ENCODE measurements at places on chromosomes 2 and 18.
A peak's percentile ranks its signal among the peaks of the same experiment; 100 is the strongest.

DNA sequence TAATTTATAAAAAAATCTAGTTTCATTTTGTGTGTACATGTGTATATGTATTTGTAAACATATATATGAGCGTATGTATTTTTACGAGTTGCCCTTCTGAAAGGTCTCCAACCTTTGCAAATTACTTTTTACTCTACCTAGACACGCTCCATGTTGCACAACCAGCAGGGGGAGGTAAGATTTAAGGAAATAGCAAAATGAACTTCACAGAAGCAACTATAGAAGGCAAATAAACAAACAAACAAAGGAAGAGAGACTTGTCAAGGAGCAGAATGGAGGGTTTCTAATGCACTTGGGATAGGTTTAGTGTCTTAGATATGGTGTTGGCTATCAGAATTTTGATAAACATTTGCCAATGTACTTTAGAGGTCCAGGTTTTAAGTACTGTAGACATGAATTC is 820.5 kb upstream of the POU3F3 start:
- no peak for DNase-seq

DNA sequence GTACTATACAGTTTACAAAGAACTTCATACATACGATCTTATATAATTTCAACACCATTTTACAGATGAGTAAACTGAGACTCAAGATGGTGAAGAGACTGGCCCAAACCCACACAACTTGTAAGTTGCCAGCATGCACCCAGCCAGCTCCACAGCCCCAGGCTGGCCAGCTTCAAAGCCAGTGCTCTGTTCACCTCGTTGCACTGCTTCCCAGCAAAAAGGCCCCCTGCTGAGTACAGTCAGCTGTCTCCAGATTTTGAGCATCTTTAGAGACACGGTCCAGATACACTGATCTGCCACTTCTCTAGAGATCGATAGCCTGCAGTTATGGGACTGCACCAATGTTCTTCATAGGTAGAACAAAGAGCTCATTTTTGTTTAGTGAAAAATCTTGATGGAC is 257.2 kb upstream of the CHAC2 start:
- no peak for DNase-seq

- no peak for DNase-seq
These were observed 103.0 kb upstream of the STK39 start for GRCh38 chr2:168350380-168350779.

- no peak for DNase-seq
These were observed 40.0 kb upstream of the NFATC1 start for GRCh38 chr18:79355433-79356335.

DNA sequence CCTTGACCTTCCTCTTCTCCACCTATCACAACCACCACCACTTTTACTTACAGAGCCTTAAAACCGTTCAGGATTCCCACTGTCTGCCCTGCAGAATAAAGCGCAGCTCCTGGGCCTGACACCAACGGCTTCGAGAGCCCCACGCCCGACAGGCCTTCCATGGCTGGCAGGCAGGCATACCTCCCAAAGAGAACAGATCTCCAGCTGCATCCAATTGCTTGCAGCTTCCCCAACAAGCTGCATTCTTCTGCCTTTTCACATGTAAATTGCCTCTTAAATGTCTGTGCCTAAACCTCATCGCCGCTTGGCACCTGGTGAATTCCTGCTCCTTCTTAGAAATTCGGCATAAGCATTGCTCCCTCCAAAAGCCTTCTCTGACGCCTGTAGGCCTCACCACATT is 31.5 kb upstream of the FAM124B start:
- DNase-seq: no peak

DNA sequence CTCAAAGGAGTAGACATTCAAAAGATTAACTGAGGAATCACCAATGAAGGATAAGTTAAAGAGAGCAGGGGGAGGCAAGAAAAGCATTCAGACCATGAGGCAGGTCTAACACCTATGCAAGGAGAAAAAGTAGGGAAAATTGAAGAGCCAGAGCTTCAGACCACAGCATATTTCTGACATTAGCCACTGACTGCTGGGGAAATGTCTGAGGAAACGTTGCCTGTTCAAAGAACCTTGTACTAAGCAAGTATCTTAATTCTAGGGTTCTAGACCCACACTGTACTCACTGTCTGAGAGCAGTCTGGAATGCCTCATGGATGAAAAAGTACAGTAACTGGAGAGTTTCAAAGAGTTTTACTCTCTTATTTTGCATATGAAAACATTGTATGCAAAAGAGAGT is 39.5 kb upstream of the TFPI start:
- no peak for DNase-seq

DNA sequence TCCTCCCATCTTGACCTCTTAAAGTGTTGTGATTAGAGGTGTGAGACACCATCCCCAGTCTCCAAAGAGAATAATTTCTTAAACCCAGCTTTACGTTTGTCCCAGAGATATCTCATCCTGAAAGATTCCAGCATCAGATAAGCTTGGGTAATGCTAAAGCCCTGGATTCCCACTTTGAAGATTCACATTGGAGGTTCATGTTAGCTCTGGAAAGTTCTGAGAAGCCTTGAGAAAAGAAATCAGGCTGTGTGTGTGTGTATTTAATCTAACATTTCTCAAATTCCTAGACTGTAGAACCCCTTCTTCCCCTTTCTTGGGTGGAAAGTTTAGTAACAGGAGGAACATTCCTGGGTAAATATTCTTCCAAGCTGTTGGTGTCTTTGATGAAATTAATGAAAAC is 18.0 kb downstream of the ZNF532 start:
- no peak for DNase-seq

- DNase-seq: no peak
These were observed 19.5 kb upstream of the ERCC3 start for GRCh38 chr2:127313406-127313805.

DNA sequence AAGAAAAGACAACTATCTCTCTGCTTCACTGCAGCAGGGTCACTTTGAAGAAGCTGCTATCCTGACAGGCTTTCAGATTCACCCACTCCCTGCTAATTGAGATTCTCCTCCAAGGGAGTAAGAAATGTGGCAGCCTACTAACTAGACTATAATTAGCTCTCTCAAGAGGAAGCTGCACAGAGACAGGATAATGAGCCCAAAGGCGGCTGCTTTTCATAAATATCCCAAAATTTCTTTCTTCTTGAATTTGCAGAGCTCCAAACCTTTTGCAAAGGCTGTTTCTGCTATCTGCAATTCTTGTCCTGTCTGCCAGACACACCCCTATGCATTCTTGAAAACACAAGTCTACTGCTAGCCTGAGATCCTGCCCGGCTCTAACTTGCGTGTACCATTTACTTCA is 54.0 kb upstream of the RNU4ATAC start:
- DNase-seq: no peak

GRCh38 chr18:28766027-28766426 is 589.1 kb upstream of the CDH2 start:
- no peak for DNase-seq

GRCh38 chr2:160940699-160941098 is 219.5 kb upstream of the TANK start:
- DNase-seq: no peak

DNA sequence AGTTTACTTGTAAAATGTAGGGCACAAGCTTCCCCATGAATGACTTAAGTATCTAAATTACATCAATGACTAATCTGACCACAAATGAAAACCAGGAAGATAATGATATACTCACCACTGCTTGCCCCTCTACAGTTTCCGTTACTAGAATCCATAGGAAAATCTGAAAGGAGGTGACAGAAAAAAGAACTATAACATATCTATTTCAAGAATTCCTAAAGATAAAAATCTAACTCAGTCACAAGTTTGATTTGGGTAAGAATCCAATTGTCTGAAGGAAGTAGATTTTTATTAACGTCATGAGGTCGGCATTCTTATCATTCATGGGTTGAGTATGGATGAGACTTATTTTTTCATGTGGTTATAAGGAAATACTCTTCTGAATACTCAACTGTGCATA is 7.8 kb downstream of the FRZB start:
- no peak for DNase-seq

GRCh38 chr2:34810456-34810855 is 1211.4 kb upstream of the FAM98A start:
- DNase-seq: no peak

GRCh38 chr2:932320-933115 is 18.1 kb upstream of the SNTG2 start:
- DNase-seq: no peak

GRCh38 chr2:230924470-230925341 is at the start of gene GPR55:
TSS of gene GPR55 (minus strand) at chr2:230925242. CDS start at chr2:230910962, 14,280 bp downstream.
- DNase-seq: peak; percentile 69

DNA sequence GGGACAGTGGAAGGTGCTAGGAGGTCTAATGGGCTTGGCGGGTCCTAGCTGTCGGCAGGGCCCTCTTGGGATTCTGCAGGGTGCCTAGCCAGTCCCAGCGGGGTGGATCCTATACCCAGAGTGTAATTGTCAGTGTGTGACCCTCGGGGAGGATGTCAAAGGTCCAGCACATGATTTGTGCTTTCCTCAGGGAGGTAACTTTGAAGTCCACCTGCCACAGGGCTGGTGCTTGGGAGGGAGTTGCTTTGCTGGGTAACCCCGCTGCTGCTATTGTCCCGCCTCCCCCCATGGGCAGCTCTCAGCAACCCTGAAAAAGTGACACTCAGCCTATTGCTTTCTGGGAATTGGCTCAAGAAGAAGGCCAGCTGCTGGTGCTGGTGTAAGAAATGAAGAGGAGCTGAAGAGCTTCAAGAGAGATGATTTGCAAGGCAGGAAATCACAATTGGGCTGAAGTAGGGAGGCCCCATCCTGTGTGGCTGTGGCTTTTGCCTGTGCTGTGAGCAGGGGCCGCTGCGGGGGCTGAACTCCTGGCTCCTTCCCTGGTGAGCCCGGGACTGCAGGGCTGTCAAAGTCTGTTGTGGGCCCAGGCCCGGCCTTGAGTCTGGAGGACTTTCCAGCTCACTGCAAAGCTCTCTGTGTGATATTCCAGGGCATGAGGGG is 36.4 kb downstream of the EMILIN2 start:
- DNase-seq: no peak

- no peak for DNase-seq
These were observed 14.6 kb upstream of the NFATC1 start for GRCh38 chr18:79380816-79381806.

- DNase-seq: no peak
These were observed 244.8 kb downstream of the PRKCE start for GRCh38 chr2:45896311-45896710.

DNA sequence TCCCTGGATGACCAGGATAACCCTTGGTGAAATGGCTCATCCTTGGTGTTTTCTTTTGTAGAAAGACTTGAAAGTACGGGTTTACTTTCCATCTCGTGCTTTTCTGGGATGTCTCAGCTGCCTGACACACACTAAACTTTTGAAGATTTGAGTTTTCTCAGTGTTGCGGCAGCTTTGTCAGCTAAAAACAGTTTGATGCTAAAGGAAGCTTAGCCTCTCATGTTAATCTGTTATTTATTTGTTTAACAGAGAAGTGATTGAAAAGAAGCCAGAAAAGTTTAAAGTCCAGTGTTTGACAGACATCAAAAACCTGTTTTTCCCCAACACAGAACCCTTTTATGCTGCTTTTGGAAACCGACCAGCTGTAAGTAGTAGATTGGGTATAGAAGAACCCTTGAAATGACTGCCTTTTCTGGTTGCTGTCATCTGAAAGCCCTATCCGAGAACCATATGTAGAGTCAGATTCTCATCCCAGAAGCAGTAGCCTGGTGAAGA is 72.8 kb downstream of the LPIN1 start:
- DNase-seq: no peak

GRCh38 chr2:58109481-58109880 is 62.9 kb downstream of the VRK2 start:
- DNase-seq: no peak

DNA sequence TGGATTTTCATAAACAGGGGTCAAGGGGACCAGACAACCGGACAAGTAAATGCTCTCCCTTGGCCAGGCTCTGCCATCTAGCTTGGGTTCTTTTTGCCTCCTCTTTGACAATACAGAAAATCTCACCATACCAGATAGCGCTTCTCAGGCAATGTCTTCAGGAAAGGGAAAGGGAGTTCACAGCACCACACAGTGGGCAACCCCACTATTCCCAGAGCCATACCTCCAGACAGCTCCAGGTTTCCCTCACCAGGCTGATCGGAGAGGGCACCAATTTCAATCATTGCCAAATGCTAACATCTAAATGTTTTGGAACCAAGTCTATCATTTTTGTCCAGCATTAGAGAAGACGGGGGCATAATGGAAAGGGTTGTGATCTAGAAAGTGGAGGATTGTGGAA is 28.1 kb downstream of the CCDC68 start:
- no peak for DNase-seq

DNA sequence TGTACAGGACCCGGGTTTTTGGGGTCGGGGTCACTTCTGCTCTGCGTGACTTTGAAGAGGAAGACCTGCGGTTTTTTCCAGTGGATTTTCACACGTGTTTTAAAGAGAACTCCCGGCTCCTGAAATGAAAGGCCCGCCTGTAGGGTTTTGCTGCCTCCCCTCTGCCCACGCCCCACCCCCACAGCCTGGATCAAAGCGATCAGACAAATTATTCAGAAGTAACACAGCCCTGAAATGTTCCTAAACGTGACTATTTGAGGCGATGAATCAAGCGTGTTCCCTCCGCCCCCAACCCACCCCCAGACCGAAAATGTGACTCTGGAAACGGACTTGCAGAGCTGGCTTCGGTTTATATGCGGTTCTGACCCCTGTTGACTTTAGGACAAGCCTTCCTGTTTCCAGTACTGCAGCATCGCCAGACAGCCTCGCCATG is 28.7 kb upstream of the SMIM21 start:
- DNase-seq: no peak

GRCh38 chr2:219689676-219690628 is 62.5 kb downstream of the SLC4A3 start:
- peak; percentile 13 for DNase-seq

DNA sequence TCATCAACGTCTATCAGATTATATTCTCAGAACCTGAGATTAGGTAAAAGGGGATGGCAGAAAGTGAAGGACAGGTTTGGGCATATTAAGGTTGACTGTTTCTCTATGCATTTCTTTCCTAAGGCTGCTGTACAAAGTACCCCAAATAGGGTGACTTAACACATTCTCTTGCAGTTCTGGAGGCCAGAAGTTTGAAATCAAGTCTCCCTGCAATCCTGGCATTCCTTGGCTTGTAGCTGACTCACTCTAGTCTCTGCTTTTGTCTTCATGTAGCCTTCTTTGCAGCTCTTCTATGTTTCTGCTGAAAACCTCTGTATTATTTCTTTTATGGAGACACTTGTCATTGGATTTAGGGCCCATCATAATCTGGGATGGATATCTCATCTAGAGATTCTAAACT is 364.3 kb downstream of the PLCL1 start:
- no peak for DNase-seq

All from stimulated activated CD8-positive, alpha-beta memory T cell treated with anti-CD3 and anti-CD28 coated beads, Interleukin-2, amount 100 ng/mL, for 48 hours (primary cell).